PC-9 (cell line): ENCODE measurements at places on chromosomes 2 and 18. TPM values are rescaled to one million over a fixed set of nuclear protein-coding genes. Genes with fewer than 3 reads are reported as not detected.

GRCh38 chr2:118584062-118584749, 263.2 kb downstream of the EN1 start:
- no peak for DNase-seq

GRCh38 chr2:177673602-177674595, 281.3 kb downstream of the AGPS start:
- no peak for DNase-seq

MBOAT2 gene
- total RNA-seq, result 45.3 and 57.7 TPM in 2 replicates

SRD5A2 gene
- total RNA-seq, result not detected in 2 replicates

DNA sequence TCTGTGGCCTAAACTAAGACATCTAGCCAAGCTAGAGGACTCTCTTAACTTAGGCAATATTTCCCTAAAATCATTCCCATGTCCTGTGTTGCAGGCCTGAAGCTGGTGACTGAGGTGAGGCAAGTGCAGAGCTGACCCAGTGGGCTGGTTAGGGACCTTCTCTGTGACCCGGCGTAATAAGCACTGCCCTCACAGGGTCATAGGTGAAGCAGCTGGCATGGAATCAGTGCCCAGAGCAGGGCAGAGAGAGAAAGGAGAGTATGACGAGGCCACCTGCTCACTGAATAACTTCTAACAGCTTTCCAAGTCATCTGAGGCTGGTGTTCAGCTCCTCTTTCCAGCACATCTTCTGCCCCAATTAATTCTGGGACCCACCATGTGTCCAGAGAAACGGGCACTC, 197.0 kb downstream of the ANAPC1 start:
- DNase-seq, result no peak

GRCh38 chr2:170886386-170886785, 42.7 kb upstream of the GORASP2 start:
- DNase-seq, result peak; percentile 15

- DNase-seq, result no peak
These were observed 59.7 kb downstream of the CIB4 start for GRCh38 chr2:26581266-26581990.

HOXD10 gene
- not detected in 2 replicates for total RNA-seq

DNA sequence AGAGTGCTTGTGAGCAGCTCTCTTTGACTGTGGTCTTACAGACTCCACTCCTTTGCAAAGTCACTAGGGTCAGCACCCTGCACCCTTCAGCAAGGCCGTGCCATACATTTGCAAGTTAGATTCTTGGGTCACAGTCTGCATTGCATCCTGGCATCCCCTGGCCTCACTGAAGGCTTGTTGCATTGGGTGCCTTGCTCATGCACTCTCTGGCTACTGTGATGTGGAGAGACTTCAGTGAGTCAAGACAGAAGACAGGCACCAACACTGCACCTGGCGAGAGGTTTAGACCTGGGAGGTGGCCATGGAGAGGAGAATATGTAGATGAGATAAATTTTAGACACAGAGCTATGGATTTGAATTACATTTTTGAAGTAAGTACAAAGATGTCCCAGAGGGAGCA, 146.4 kb upstream of the COPS8 start:
- DNase-seq, result no peak

IL37 gene
- 1.0 and 1.7 TPM in 2 replicates for total RNA-seq

LMAN1 gene
- 77.3 and 78.3 TPM in 2 replicates for total RNA-seq
